ENCODE measurements at places on chromosomes 2 and 18. TPM values are rescaled to one million over a fixed set of nuclear protein-coding genes. Genes with fewer than 3 reads are reported as not detected.

GRCh38 chr2:53183581-53183980, 584.0 kb upstream of the CHAC2 start:
- no peak for DNase-seq

- no peak for DNase-seq
Observed at GRCh38 chr2:163348857-163349380, 386.9 kb downstream of the FIGN start.

KIAA2012 gene
- not detected for total RNA-seq

TMEM17 gene
- 0.69 TPM for total RNA-seq

DNA sequence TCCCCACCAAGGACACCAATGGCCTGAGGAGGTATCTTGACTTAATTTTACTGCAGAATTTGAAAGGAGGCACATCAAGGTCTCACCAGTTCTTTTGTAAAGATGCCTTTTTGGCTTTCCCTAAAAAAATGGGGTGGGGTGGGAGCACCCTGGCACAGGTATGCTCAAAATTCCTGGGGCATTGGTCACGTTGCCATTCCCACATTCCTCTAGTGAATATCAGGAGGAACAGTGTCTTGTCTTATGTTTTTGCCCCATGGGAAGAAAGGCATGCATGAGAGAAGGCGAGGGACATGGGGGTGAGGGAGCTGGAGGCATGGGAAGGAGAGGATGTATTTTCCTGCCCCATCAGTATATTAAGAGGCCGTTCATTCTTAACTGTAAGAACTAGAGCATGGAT, 275.3 kb downstream of the CMPK2 start:
- no peak for DNase-seq

GRCh38 chr2:63791387-63791786, 50.3 kb upstream of the UGP2 start:
- no peak for DNase-seq
